ENCODE measurements at places on chromosomes 7 and 10.

GRCh38 chr7:152987656-152988055, 228.1 kb downstream of the ACTR3B start:
- no peak for DNase-seq

DNA sequence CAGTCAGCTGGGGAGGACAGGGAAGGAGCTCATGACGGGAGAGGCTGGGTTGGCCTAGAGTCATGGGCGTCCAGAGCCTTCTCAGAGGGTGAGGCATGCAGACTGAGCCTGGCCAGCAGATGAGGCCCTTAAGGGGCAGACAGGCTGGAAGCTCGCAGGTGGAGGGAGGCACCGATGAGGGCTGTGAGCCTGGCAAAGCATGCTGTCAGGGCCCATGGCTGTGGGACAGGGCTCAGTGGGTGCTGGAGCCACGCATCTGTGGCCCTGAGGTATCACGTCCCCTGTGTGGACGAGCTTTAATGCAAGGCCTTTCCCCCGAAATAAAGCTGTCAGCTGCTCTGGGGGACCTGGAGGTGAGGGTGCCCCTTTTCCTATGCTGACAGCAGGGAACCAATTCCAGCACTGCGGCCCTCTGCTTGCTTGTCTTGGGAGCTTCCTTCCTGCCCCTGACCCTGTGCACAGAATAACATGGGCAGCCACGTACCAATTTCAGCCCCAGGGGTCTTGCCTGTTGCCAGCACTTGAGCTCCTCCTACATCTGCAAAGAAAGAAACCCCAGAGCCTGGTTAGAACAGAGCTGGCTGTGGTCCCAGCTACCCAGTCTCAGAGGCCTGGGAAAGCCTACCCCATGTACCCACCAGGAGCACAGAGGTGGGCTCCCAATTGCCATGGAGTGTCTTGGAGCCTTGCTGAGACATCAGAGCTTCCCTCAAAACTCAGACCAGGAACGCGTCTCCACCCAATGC, 20.6 kb downstream of the TMEM273 start:
- no peak for DNase-seq

- DNase-seq: no peak
Measured at GRCh38 chr7:8146788-8147413, 115.1 kb downstream of the ICA1 start.

DNA sequence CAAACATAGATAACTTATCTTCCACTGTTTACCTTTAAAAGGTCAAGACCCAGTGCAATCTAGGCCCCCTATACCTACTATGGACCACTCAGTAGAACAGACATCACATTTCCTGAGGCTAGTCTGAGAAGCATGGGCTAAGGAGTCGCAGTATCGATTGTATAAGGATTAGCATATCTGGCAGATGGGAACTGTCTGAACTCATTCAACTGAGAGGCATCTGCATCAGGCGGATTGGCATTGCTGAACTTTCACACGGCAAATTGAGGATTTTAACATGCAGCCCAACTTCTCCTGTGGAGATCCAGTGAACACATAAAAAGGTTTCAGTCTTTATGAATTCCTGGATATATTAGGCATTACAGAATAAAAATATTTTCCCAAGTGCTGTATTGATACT, 89.1 kb upstream of the LRGUK start:
- no peak for DNase-seq
